ENCODE measurements at places on chromosomes 4 and X.

DNA sequence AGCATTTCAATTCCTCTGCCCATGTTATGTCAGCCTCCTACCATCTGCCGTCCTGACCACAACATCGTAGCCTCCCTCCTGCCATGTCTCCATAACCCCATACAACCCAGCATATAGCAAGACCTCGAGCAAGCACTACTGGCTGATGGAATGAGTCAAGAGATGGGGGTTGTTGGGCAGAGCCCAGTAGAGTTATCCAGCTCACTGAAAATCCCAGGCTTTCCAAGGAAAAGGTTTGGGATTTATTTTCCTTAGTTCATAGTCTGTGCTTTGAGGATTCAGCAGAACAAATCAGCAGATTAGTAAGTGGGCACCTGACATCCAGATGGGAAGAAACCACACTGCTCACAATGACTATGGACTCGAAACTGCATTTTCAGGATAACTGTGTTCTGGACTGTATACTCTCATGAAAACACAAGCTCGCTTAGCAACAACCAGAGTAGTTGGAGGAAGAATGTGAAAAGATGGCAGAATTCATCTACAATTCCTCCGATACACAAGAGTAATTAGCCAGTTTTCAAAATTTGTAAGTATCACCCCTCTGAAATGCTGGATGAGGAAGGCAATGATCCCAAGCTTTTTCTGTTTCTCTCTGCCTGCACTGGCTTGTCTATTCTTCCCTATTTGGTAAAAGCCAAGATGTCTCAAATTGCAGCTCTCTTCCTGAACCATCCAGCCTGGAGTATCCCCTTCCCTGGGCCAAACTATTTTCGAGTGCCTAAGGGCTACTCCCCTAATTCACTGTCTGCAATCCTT, 186.2 kb upstream of the TBL1X start:
- DNase-seq = no peak

DNA sequence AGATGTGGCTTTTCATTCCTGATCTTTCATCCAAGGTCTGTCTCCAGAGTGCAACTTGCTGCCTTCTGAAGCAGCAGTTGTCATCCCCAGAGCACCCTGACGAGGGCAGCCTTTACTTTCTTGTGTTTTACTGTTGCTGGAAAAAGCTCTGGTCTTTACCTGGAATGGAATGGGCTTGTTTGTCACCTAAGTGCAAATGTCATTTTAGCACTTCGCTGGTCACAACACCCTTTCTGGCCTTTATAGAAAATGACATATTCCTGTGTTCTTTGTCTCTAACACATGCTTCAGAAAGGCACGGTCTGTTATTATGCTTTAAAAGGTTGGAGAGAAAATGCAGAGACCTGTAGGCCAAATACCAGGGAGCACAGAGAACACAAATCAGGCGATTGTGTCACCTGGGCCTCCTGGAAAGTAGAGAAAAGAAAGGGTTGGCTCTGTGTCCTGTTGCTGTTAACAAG, 332.7 kb upstream of the IGFBP7 start:
- no peak for DNase-seq

DNA sequence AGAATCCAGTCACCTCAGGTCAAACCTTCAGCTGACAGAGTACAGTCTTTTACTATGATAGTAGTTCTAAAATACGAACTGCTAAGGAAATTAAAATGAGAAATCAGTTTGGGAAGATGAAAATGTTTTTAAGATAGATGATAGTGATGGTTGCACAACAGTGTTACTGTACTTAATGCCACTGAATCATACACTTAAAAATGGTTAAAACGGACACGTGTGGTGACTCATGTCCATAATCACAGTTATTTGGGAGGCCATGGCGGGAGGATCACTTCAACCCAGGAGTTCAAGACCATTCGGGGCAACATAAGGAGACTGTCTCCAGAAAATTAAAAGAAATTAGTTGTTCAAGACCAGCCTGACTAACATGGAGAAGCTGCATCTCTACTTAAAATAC, 41.4 kb downstream of the ABHD18 start:
- no peak for DNase-seq

GRCh38 chr4:25775166-25775565, 87.6 kb downstream of the SEL1L3 start:
- DNase-seq = no peak

GRCh38 chr4:158914218-158914617, 145.4 kb downstream of the FNIP2 start:
- no peak for DNase-seq

DNA sequence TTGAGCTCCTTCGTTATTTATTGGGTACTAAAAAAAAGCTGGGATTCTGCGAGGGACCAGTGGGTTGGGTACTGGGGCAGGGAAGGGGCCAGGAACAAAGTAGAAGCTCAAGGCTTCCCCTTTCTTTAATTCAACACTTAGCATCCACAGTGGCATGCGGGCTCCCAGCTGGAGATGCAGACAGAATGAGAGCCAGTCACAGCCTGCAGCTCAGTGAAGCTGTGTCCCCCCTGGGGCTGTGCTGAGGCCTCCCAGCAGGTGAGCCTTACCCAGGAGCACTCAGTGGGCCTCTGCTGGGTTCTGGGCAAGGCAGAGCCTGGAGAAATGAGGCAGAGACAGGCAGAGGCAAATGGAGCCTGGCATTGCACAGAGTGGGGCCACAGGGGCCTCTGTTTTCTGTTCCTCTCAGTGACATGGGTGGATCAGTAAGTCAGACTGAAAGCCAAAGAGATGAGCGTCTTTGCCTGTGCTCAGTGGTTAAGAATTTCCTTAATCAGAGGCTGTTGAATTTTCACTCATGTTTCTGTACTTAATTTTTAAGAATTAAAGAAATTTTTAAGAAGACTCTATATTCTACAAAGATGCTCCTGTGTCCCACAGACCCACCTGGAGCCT, 181.4 kb upstream of the RBPJ start:
- DNase-seq = no peak

DNA sequence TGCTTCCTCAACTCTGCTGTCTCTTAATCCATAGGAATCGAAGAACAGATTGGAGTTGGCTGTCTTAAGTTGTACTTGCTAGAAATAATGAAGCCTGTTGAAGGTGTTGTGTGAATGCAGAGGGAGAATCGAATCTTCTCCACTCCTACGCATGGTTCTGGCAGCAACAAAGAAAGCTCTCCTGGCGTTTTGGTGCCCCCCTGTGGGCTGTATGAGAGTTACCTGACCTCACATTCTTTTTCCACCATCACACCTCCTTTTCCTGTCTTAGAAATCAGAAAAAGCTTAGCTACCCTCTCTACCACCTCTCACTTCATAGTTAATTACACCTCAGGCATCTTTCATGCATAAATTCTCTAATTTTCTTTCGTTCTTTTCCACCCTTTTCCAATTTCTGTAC, 16.3 kb downstream of the KLF8 start:
- DNase-seq = no peak

GRCh38 chr4:80124246-80125211, 51.5 kb upstream of the ANTXR2 start:
- DNase-seq = no peak

GRCh38 chr4:96626023-96626422, 786.1 kb downstream of the PDHA2 start:
- DNase-seq = no peak

- no peak for DNase-seq
Observed at GRCh38 chr4:84394386-84394785, 104.7 kb downstream of the NKX6-1 start.

- DNase-seq = no peak
Observed at GRCh38 chr4:146633471-146633800, 5.3 kb upstream of the POU4F2 start.

DNA sequence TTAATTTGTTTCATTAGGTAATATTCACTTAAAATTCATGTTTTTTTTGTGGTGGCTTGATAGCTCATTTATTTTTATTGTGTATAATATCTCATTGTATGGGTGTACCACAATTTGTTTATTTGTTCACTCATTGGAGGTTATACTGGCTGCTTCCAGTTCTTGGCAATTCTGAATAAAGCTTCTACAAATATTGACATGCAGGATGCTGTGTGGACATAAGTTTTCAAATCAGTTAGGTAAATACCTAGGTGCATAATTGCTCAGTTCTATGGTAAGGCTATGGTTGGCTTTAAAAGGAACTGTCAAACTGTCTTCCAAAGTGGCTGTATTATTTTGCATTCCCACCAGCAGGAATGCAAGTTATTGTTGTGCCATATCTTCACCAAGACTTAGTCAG, 504.5 kb upstream of the GALNTL6 start:
- DNase-seq = peak; percentile 4

GRCh38 chr4:158782551-158783360, 13.9 kb downstream of the FNIP2 start:
- DNase-seq = no peak

GRCh38 chr4:37628977-37629609, 57.1 kb downstream of the RELL1 start:
- no peak for DNase-seq

- peak; percentile 9 for DNase-seq
Observed at GRCh38 chr4:73776321-73776729, 36.0 kb downstream of the CXCL8 start.

GRCh38 chr4:18020145-18020670, 1.3 kb downstream of the LCORL start:
- DNase-seq = no peak

DNA sequence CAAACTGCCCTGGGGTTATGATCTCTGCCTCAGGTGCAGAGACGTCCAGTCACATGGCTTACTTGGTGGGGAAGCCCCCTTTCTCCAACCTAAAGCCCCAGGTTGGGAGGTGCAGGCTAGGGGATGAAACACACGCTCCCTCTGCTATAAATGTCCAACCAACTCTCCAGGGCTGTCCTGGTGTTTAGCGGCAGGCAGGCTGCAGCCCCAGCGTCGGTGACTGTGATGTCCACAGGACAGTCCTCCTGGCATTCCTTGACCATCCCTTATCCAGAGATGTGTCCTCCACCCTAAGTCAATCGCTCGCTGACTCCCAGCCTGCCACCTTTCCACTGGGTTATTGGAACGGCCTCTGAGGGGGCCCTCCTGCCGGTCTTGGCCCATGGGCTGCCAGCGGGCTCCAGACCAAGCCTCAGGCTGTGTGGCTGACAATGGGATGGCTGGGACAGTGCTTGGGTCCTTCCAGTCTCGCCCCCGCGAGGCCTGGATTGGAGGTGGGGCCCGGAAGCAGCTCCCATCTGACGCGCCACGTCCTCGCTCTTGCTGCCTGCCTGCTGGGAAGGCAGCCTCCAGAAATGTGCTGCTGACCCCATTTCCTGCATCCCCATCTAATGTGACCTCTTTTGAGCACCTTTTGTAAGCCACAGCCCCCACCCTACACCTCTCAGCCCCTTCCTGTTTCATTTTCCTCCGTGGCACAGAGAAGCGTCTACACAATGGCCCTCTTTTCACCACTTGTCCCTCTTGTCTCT, 60.8 kb upstream of the ADRA2C start:
- no peak for DNase-seq

DNA sequence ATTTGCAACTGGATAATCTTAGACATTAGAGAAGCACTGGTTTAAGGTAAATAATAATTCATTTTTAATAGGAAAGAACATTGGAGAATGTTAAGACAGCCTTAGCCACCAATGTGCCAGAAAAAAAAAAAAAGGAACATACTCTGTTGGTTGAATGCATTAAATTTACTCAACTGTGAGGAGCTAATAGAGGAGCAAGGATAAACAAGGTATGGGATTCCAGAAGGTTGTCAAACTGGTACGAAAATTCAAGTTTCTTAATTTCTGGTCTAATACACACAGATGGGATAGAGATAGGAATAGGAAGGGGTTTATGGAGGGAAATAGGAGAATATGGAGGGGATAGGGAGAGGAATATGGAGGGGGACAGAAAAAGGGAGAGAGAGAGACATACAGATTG, 1096.6 kb downstream of the ARAP2 start:
- no peak for DNase-seq

GRCh38 chr4:108901291-108901690, 138.4 kb upstream of the ETNPPL start:
- no peak for DNase-seq

GRCh38 chrX:136039968-136040367, 54.7 kb downstream of the SLC9A6 start:
- no peak for DNase-seq

DNA sequence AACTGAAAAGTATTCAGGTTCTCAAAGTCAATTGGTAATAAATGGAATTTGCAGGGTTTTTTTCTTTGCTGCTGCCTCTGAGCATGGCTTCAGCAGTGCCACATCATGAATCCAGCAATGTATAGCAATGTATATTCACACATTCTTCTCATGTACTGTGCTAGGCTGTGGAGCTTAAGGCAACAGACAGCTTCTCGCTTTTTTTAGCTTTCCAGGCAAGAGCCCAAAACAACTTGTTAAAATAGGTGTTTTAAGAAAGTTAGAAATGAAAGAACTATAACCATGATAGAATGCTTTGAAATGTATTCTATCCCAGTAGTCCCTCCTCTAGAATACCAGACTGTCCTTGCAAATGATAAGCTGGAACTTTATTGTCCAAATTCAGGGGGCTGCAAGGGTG, 30.4 kb downstream of the SMIM43 start:
- no peak for DNase-seq

- DNase-seq = no peak
Observed at GRCh38 chr4:99625369-99625768, 32.3 kb downstream of the C4orf54 start.

- DNase-seq = no peak
Observed at GRCh38 chr4:74504212-74504611, 59.3 kb downstream of the AREG start.

DNA sequence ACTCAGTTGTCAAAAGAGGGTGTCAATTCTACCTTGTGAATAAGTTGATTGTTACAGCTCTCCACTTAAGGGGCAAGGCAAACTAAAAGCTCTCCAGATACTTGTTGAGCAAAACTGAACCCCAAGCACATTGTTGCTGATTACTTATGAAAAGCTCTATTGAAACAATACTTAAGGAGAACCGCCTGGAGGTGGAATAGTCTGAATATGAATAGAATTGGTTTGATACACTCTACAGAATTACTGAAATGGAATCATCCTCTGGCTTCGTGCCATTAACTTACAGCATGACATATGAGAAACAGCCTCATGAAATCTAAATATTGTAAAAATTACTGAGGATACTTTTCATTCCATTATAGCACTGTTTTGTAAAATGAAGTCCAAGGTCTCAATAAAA, 127.0 kb upstream of the SH3RF1 start:
- DNase-seq = no peak

DNA sequence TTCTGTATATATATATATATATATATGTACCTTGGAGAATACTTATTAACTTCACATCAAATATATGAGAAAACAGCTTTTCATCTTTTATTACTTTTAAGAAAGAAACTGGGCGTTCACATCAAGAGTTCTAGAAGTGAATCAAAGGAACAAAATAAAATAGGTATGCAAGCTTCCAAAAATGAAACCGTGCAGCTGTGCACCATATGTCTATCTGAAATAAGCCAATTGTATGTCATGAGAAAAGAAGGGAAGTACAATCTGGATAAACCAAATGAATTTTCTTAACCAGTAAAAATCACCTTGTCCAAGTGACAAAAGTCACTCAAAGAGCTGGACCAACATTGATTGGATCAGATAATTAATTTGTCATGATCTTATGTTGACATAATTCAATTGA, 405.4 kb upstream of the TECRL start:
- DNase-seq = no peak
